ENCODE measurements at places on chromosomes 3 and 15.

GRCh38 chr3:12051586-12051985 is 47.4 kb downstream of the SYN2 start:
- DNase-seq = no peak

DNA sequence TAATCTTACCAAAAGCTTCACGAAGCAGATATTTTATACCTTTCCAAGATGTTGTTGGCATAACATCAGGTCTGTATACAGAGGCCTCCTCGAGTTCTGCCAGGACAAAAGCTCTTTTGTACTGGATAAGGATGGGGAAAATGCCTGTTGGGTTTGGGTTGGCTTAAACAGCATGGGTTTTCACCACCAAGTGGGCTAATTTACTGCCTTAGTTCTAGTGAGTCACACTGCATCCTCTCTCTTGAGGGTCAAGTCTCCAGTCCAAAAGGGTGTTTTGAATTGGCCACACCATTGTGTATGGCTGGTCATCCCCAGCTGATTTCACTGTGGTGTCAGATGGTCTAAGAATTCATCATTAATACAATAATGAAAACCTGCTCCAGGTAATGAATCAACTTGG is 26.1 kb upstream of the BHLHE40 start:
- DNase-seq = no peak

DNA sequence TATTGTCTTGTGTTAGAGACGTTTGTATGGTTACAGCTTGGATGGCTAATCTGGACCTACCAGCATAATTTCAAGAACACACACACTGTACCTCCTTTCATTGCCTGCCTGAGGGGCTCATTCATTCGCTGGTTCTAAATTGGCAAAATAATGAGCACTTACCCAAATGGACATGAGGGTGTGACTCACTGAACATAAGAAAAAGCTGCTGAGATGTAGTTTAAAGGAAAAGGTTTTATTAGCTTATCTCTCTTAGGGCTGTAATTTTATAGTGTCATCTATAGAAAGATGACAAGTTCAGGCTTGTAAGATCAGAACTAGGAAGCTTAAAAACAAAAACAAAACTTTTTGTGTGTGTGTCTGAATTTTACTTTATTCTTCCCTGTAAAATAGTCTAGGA is 120.7 kb upstream of the WNT7A start:
- DNase-seq = no peak

GRCh38 chr15:77627067-77627466 is 5.6 kb downstream of the LINGO1 start:
- DNase-seq = no peak

- peak; percentile 40 for DNase-seq
Observed at GRCh38 chr3:156978481-156978961, 152.4 kb downstream of the LEKR1 start.

DNA sequence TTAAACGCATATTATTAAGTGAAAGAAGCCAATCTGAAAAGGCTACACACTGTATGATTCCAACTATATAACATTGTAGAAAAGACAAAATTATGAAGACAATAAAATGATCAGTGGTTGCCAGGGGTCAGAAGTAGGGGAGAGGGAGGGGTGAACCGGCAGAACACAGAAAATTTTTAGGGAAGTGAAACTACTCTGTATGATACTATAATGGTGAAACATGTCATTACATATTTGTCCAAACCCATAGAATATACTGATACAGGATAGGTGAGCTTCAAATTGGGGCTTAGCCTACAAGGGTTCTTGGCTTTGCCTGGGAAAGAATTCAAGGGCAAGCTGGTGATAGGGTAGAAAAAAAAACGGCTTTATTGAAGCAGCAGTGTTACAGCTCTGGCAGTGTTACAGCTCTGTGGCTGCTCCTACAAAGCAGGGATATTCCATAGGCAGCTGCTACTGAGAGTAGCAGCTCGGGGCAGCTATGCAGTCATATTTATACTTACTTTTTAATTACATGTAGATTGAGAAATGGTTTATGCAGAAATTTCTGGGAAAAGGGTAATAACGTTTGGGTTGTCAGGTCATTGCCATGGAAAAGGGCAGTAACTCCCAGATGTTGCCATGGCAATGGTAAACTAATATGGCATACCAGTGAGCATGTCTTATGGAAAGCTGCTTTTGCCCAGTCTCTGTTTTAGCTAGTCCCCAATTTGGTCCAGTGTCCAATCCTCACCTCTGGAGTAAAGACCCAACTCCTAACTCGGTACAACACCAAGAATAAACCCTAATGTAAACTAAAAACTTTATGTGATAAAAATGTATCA is 125.1 kb upstream of the SLC25A36 start:
- DNase-seq = no peak

GRCh38 chr3:139945942-139946341 is 11.0 kb downstream of the CLSTN2 start:
- no peak for DNase-seq

DNA sequence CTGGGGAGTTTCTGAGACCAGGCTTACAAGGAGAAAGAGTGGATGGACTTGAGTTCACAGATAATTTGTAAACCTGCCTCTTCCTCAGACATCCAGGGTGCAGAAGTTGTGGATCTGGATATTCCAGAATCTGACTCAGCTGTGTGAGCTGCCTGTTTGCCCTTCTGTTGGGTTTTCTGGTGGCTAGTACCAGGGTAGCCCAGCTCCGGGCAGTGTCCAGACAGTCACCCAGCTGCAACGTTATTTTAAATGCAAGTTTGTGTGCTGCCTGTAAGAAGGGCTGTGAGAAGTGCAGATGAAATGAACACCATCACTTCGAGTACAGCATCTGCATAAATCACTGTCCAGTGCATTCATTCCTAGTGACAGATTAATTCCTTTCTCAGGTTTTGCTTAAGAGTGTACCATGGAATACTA is 1053.0 kb downstream of the TUSC7 start:
- no peak for DNase-seq

All from globus pallidus (tissue), 1 donor.